ENCODE measurements at places on chromosomes 3 and 15.

- no peak for DNase-seq
Observed at GRCh38 chr3:145359040-145359439, 801.9 kb downstream of the PLOD2 start.

GRCh38 chr15:62569460-62570404 is 404.6 kb upstream of the C2CD4B start:
- no peak for DNase-seq

GRCh38 chr3:74751775-74752174 is 137.3 kb upstream of the CNTN3 start:
- DNase-seq = no peak

DNA sequence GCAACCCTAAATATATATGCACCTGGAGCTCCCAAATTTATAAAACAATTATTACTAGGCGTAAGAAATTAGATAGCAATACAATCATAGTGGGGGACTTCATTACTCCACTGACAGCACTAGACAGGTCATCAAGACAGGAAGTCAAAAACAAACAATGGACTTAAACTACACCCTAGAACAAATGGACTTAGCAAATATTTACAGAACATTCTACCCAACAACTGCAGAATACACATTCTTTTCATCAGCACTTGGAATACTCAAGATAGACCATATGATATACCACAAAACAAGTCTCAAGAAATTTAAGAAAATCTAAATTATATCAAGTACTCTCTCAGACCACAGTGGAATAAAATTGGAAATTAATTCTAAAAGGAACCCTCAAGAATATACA is 201.5 kb downstream of the OSBPL10 start:
- no peak for DNase-seq
